Chondrocyte (in vitro differentiated cells): ENCODE measurements at places on chromosomes 4 and X. TPM values are rescaled to one million over a fixed set of nuclear protein-coding genes. Genes with fewer than 3 reads are reported as not detected.
A peak's percentile ranks its signal among the peaks of the same experiment; 100 is the strongest.

DNA sequence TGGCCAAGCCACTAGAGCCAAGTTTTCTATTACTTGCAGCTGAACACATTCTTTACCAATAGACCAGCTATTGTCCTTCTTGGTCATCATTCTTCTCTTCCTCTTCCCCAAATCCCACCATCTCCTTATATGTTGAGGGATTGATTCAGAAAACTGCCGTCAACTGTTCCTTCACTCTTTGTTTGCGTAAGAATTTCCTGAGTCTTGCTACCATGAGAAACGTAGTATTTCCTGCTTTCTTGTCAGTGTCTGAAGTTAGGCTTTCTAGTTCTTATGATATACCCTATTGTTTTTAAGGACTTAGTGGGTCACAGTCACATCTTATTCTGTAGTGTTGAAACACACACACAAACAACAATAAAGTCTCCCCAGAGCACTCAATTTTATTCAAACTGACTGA lies 20.1 kb downstream of the IGFBP7 start:
- no peak for DNase-seq
- peaks cover 92% of the 10 kb centered on the region for H3K4me1 ChIP-seq
- H3K27me3 ChIP-seq = no peaks in the 10 kb centered on the region
- peak overlapping the region; percentile 85 for H3K27ac ChIP-seq
- peaks cover 56% of the 10 kb centered on the region for H3K36me3 ChIP-seq
- H3K4me3 ChIP-seq = no peak overlapping the region

- H3K27me3 ChIP-seq = peaks cover 4% of the 10 kb centered on the region
- no peaks in the 10 kb centered on the region for H3K36me3 ChIP-seq
- H3K4me3 ChIP-seq = no peak overlapping the region
- no peak for DNase-seq
- H3K27ac ChIP-seq = no peak overlapping the region
Observed at GRCh38 chr4:152686452-152687013, 6.7 kb upstream of the TMEM154 start.

GRCh38 chr4:82401600-82401999 lies 27.8 kb upstream of the HNRNPD start:
- no peak overlapping the region for H3K4me3 ChIP-seq
- peaks cover 5% of the 10 kb centered on the region for H3K4me1 ChIP-seq
- H3K27me3 ChIP-seq = no peaks in the 10 kb centered on the region
- no peaks in the 10 kb centered on the region for H3K36me3 ChIP-seq

- H3K4me3 ChIP-seq = peak overlapping the region; percentile 67
- H3K27me3 ChIP-seq = peaks cover 10% of the 10 kb centered on the region
Observed at GRCh38 chr4:37889849-37890800, 759 bp upstream of the TBC1D1 start.

DNA sequence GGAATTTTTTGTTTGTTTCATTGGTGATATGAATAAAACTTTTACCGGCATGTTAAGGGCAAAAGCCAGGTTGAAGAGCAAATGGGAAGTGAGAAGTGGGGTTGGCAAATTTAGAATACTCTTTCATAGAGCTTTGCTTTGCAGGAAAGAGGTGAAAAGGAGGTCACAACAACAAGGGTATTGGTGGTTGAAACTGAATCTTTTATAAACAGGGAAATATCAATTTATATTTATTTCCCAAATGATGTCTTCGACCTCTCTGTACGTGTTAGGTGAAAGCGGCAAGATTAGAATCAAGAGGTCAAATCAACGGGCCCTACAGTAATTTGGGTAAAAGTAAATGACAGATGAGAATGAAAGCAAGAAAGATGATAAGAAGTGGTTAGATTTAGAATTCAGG lies 3.4 kb downstream of the SMR3A start:
- no peaks in the 10 kb centered on the region for H3K4me1 ChIP-seq
- peaks cover 7% of the 10 kb centered on the region for H3K27me3 ChIP-seq
- no peak overlapping the region for H3K27ac ChIP-seq
- peaks cover 1% of the 10 kb centered on the region for H3K36me3 ChIP-seq
- no peak for DNase-seq

DNA sequence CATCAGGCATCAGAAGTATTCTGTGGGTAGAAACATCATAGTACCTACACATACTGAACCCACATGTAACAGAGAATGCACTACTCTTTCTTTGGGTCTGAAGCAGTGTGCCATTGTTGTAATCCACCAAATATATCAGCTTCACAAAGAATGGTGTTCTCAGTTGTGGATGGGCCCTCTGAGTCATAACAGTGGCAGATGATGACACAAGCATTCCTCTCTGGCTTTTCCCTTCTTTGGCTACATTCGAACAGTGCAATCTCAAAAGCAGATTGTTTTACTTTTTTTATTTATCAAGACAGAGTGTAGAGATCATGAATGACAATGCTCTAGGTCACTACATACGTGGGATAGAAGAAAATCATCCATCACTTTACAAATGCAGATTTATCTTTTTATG lies 247.2 kb upstream of the EPHA5 start:
- peaks cover 8% of the 10 kb centered on the region for H3K4me1 ChIP-seq
- H3K4me3 ChIP-seq = no peak overlapping the region
- DNase-seq = no peak
- H3K27me3 ChIP-seq = no peaks in the 10 kb centered on the region
- no peaks in the 10 kb centered on the region for H3K36me3 ChIP-seq
- no peak overlapping the region for H3K27ac ChIP-seq

- no peak overlapping the region for H3K27ac ChIP-seq
- H3K4me1 ChIP-seq = no peaks in the 10 kb centered on the region
- no peaks in the 10 kb centered on the region for H3K27me3 ChIP-seq
- H3K36me3 ChIP-seq = no peaks in the 10 kb centered on the region
- no peak overlapping the region for H3K4me3 ChIP-seq
- DNase-seq = no peak
Observed at GRCh38 chrX:8043121-8043520, 115.9 kb upstream of the PNPLA4 start.

- peaks cover 41% of the 10 kb centered on the region for H3K27me3 ChIP-seq
- peaks cover 2% of the 10 kb centered on the region for H3K4me1 ChIP-seq
- H3K4me3 ChIP-seq = no peak overlapping the region
- no peaks in the 10 kb centered on the region for H3K36me3 ChIP-seq
- DNase-seq = no peak
Observed at GRCh38 chr4:42404001-42404400, 6.7 kb downstream of the SHISA3 start.

GRCh38 chrX:72143609-72143907 lies 11.8 kb upstream of the RTL5 start:
- H3K4me1 ChIP-seq = no peaks in the 10 kb centered on the region
- no peak for DNase-seq
- peaks cover 2% of the 10 kb centered on the region for H3K36me3 ChIP-seq
- no peak overlapping the region for H3K27ac ChIP-seq
- no peak overlapping the region for H3K4me3 ChIP-seq
- H3K27me3 ChIP-seq = no peaks in the 10 kb centered on the region

DNA sequence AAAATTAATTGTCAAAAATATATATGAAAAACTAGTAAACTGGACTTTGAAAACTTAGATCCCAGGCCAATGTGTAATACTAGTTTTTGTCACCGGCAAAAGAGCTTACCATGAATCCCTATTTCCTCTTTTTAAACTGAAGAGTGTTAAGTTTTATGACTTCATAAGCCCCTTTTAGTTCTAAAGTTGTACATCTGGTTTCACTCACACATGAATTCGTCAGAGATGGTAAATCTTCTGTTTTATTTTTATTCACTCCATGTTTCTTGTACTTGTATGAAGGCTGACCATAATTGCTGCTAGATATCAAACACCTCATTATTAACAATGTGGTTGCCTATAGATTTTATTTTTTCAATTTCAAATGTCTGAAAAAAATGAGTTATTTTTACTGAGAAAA lies 827.9 kb downstream of the PCDH7 start:
- H3K27me3 ChIP-seq = no peaks in the 10 kb centered on the region
- no peaks in the 10 kb centered on the region for H3K4me1 ChIP-seq
- no peak for DNase-seq
- H3K4me3 ChIP-seq = no peak overlapping the region

GRCh38 chrX:149467461-149467860 lies 37.6 kb downstream of the IDS start:
- H3K4me3 ChIP-seq = no peak overlapping the region
- H3K4me1 ChIP-seq = peaks cover 10% of the 10 kb centered on the region
- DNase-seq = no peak
- H3K27ac ChIP-seq = no peak overlapping the region
- no peaks in the 10 kb centered on the region for H3K36me3 ChIP-seq

DNA sequence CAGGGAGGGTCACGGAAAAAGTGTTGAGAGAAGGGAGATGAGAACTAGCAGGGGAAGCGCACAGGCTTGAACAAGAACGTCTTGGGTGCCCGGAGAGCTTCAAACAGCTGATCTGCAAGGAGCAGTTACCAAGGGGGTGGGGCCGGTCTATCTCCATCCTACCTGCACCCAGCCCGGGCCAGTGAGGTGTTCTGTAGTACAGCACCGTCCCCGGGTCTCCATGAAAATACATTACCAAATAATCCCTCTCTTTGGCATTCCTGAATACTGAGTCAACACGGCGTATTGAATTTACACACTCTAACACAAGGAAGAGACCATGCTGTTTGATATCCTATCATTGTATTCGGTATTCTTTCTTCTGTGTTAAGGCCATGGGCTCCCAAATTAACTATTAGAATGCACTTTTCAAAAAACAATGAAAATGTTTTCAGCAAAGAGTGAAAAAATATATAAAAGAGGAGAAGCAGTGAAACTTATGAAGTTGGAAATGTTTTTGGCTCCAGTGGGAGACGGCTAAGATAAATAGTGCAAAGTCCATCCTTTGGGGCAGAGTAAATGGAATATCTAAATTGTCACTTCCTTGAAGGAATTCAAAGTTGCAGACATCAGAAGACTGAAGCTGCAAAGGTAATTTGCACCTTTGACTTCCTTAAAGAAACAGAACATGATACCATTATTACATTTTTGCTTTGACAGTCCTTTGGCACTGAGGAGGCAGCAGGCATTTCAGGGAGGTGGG lies 90.3 kb downstream of the DHRSX start:
- no peak overlapping the region for H3K27ac ChIP-seq
- H3K27me3 ChIP-seq = no peaks in the 10 kb centered on the region
- DNase-seq = no peak
- no peaks in the 10 kb centered on the region for H3K4me1 ChIP-seq
- H3K4me3 ChIP-seq = no peak overlapping the region

DNA sequence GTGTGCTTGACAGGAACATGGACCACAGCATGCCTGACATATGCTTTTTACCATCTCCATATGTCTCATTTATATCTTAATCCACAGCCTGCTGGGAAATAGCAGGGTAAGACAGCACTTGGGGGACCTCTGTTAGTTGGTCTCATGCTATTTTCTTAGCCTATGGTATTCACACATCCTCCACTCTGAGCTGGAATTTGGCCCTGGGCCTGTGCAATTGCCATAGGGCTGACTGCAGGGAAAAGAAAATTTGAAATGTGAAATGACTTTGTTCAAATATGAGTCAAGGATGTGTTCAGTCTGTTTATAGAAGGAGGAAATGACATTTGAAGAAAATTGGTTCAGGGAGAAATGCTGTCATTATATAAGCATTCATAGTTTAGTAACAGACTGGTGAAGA lies 9.6 kb upstream of the MAP7D3 start:
- H3K27ac ChIP-seq = peak overlapping the region; percentile 88
- DNase-seq = no peak
- H3K36me3 ChIP-seq = no peaks in the 10 kb centered on the region

DNA sequence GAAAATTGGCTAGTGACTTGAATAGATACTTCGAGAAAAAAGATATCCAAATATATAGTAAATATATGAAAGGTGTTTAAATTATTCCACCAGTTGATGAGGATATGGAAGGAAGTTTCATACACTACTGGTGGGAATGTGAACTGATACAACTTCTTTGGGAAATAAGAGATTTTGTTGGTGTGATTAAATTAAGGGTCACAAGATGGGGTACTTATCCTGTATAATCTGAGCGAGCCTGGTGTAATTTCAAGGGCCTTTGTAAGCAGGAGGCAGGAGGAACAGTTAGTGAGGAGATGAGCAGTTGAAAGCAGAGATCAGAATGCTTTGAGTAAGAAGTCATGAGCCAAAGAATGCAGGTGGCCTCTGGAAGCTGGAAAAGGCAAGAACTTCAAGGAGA lies 192.2 kb downstream of the KCTD8 start:
- H3K4me1 ChIP-seq = no peaks in the 10 kb centered on the region
- peaks cover 5% of the 10 kb centered on the region for H3K27me3 ChIP-seq
- H3K36me3 ChIP-seq = no peaks in the 10 kb centered on the region
- no peak for DNase-seq

- peaks cover 24% of the 10 kb centered on the region for H3K4me1 ChIP-seq
- H3K4me3 ChIP-seq = peak overlapping the region; percentile 14
- no peak for DNase-seq
- H3K27ac ChIP-seq = peak overlapping the region; percentile 75
Observed at GRCh38 chr4:176883108-176883550, 90.4 kb upstream of the VEGFC start.

DNA sequence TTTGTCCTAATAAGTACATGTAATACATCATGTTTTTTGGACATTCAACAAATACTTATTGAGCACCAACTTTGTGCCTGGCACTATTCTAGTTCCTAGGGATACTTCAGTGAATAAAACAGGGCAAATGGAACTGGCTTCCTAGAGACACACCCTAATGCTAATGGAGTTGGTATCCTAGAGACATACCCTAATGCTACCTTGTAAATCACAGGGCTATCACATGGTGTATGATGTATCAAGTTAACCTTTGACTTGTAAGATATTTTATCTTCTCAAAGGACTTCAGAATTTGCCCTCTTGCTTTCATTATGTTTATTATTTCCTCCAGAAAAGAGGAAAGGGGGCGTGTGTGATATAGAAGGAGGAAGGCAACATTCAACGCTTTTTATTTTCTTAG lies 10.1 kb downstream of the GK start:
- no peaks in the 10 kb centered on the region for H3K36me3 ChIP-seq
- H3K27ac ChIP-seq = no peak overlapping the region
- no peak overlapping the region for H3K4me3 ChIP-seq
- H3K4me1 ChIP-seq = peaks cover 9% of the 10 kb centered on the region

The SLC6A14 gene
- not detected in 3 replicates for total RNA-seq

The HS6ST2 gene
- 1.9 to 6.6 TPM (median 2.2 TPM) in 3 replicates for total RNA-seq

The DCAF8L1 gene
- not detected in 3 replicates for total RNA-seq

The ATP7A gene
- total RNA-seq = 11.6 to 14.9 TPM (median 12.1 TPM) in 3 replicates

The ABLIM2 gene
- 0.47 to 0.70 TPM (median 0.64 TPM) in 3 replicates for total RNA-seq
